ENCODE measurements at places on chromosomes 16 and 17.

GRCh38 chr16:8798174-8798527, 512 bp downstream of the PMM2 start:
- no peak for DNase-seq

- peak; percentile 69 for DNase-seq
Measured at GRCh38 chr17:82019690-82020571, 2.7 kb downstream of the CENPX start.

- no peak for DNase-seq
Measured at GRCh38 chr16:25950586-25951281, 259.0 kb downstream of the HS3ST4 start.

GRCh38 chr16:56257239-56257638, 66.0 kb downstream of the GNAO1 start:
- DNase-seq, result no peak

- DNase-seq, result peak; percentile 90
Measured at GRCh38 chr17:81977211-81977808, at the start of gene ASPSCR1. Gene ASPSCR1 (plus strand): TSS chr17:81977629. CDS start chr17:81977647, 18 bp downstream.

GRCh38 chr17:34998205-34998604, 17.9 kb downstream of the LIG3 start:
- DNase-seq, result peak; percentile 77

DNA sequence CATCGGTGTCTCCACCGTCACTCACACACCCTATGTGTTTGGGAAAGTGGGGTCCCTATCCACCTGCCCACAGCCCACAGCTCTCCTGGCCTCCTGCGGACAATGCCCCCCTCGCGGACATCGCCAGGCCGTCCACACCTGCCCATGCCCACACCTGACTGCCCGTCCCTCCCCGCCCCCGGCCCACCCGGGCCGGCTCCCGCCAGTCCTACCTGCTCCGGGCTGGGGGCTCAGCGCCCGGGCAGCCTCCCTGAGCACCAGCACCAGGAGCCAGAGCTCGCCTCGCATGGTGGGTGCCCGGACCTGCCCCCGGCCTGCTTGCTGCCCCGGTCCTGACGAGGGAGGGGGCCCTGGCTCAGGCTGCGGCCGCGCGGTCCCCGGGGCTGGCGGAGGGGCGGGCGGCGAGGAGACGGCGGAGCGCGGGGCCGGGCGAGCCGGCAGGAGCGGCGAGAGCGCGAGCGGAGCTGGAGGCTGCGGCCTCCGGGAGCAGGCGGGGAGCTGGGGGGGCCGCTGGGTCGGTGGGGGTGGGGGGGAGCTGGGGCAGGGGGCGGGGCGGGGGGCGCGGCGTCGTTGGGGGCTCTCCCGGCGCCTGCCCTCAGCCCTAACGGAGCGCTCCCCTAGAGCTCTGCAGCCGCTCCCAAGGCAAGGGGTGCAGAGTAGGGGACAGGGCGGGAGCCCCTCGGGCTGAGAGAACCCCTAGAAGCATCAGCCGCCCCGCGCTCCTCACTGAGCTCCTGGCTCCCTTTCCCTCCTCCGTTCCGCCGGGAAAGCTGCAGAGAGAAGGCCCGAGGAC, at the start of gene PLXDC1:
Gene PLXDC1, minus strand, starts transcription at position 488 of the 793 bp plus-strand sequence. Its CDS starts 200 bp downstream, at position 288.
- peak; percentile 23 for DNase-seq

- no peak for DNase-seq
Measured at GRCh38 chr17:48609033-48609432, 1.8 kb downstream of the HOXB7 start.

DNA sequence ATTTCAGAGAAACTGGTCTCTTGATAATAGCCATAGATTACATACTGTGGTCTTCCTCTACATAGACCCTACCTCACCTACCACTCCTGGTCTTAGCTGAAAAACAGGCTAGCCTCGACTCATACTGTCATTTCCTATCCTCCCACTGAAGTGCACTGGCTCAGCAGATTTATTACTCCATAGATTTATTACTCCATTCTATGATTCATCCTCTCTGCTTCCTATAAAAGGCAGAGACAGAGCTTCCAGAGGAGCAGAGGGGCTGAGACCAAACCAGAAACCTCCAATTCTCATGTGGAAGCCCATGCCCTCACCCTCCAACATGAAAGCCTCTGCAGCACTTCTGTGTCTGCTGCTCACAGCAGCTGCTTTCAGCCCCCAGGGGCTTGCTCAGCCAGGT, at the start of gene CCL7:
Gene CCL7, plus strand, starts transcription at position 253 of the 400 bp plus-strand sequence. Its CDS starts 70 bp downstream, at position 323.
- no peak for DNase-seq

DNA sequence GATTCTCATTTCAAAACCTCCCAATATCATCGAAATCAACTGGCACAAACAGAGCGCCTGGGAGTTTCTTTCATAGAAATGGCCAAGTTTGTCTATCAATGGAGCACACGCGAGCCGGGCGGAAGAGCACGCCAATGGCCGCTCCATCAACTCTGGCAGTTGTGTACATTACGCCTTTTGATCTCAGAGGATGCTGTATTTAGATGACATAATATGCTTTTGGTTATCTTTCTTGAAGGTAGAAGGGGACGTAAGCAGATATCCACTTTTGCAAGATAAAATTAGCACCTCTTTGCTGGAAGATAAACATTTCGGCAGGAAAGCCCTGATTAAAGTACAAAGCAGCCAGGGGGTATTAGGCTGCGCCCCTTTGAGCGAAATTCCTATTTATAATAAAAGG, 287.4 kb downstream of the IRF8 start:
- DNase-seq, result no peak

- no peak for DNase-seq
Measured at GRCh38 chr17:18028114-18028951, 10.6 kb downstream of the ATPAF2 start.

DNA sequence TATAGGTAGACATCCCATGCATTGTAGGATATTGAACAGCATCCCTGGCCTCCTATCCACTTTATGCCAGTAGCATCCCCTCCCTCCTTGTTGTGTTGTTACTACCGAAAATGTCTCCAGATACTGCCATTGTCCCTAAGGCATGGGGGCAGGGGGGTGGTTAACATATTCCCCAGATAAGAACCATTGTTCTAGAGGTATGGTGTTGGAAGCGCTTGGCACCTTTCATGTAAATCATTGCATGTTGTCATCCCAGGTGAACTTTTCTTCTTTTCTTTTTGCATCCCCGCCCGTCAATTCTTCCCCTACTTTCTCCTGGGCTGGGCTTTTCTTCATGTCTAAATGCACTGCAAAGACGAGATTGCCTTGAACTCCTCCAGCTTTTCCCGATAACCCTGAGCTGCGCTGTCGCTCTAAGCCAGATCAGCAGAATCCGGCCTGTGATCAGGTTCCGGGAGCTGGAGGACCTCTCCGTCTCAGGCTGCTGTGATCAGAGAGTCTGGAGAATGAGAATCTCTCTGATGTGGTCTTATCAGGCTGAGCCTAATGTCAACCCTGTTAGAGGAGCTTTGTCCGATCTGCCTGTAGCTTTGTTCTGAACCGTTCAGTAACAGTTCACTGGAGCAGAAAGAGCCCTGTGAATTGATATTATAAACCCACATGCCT, 76.2 kb downstream of the RBFOX1 start:
- no peak for DNase-seq

DNA sequence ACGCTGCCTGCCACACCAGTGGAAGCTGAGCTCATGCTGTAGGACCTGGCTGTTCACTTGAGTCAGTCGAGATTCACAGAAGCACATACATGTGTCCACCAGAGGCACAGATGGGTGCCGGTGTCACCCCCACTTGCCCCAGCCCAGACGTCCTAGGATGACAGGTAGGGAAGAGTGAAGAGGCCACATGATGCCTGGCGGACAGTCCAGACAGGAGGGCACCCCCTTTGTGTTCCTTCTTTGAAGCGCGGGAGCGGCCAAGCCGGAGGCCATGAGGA, 8.8 kb downstream of the UBE2I start:
- no peak for DNase-seq

DNA sequence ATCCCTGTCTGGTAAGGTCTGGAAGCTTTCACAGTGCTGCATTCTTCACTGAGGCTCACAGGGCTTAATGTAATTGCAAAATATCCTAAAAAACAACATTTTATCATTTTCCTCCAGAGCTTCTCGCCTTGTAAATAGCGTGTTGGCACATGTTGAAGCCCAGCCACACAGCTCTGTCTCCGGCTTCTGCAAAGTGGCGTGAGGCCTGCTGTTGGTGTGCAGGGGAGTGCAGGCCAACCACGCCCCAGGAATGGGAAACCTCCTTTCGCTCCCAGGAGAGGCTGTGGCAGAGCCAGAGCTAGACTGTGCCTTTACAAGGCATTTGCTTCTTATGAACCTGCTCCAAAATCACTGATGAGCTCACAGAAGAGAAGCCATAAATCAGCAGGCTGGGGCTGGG, 248.2 kb upstream of the MAF start:
- DNase-seq, result no peak

DNA sequence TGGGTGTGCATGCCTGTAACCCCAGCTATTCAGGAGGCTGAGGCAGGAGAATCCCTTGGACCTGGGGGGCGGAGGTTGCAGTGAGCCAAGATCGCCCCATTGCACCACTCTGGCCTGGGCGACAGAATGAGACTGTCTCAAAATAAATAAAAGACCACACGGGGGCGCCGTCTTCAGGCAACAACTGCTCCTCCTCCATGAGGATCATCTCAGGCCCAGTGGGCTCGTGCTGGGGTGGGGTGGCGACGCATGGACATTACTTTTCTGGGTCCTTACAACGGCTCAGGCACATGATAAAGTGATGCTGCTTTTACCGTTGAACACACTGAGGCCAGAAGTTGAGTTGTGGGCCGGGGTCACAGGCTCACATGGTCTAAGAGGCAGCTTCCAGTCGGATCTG, 56.2 kb downstream of the PRMT7 start:
- peak; percentile 34 for DNase-seq

GRCh38 chr16:63982110-63982509, 1139.8 kb downstream of the CDH11 start:
- no peak for DNase-seq

- no peak for DNase-seq
Measured at GRCh38 chr17:74245871-74246270, 28.2 kb upstream of the DNAI2 start.

GRCh38 chr17:57207396-57207795, 48.9 kb upstream of the MSI2 start:
- no peak for DNase-seq

GRCh38 chr16:12793120-12793864, 10.4 kb downstream of the CPPED1 start:
- DNase-seq, result no peak
